Sciatic nerve (tissue), 2 donors: ENCODE measurements at places on chromosomes 12 and 14. TPM values are rescaled to one million over a fixed set of nuclear protein-coding genes. Genes with fewer than 3 reads are reported as not detected.

Gene IL31
- total RNA-seq = not detected

Gene ZFHX2
- 7.4 TPM for total RNA-seq

Gene GPR68
- total RNA-seq = 1.6 TPM

Gene SLC6A15
- 0.58 TPM for total RNA-seq

Gene COX8C
- not detected for total RNA-seq

Gene C12orf56
- 9.2 TPM for total RNA-seq

Gene MFAP5
- 387 TPM for total RNA-seq

Gene PMCH
- not detected for total RNA-seq

Gene TAS2R8
- total RNA-seq = 0.27 TPM

Gene LRRC23
- total RNA-seq = 13.4 TPM

Gene BDKRB2
- total RNA-seq = 50.4 TPM

Gene SERPINA12
- total RNA-seq = not detected

Gene TMEM132D
- total RNA-seq = 0.18 TPM

Gene OSGEP
- 38.8 TPM for total RNA-seq

Gene TAS2R46
- total RNA-seq = 2.8 TPM

Gene NFE2
- total RNA-seq = 7.7 TPM

Gene THTPA
- total RNA-seq = 19.7 TPM

Gene KRT85
- total RNA-seq = not detected

Gene TMEM30B
- 50.1 TPM for total RNA-seq

Gene SPATS2
- 14.8 TPM for total RNA-seq

Gene CLEC9A
- total RNA-seq = 2.3 TPM

Gene CLEC1B
- total RNA-seq = not detected

Gene DHRS2
- not detected for total RNA-seq
